T-helper 2 cell (primary cell): ENCODE measurements at places on chromosomes 12 and 14.

- no peak for DNase-seq
Observed at GRCh38 chr14:24879661-24880386, 170.1 kb downstream of the STXBP6 start.

- DNase-seq, result no peak
Observed at GRCh38 chr12:90174198-90174510, 465.5 kb upstream of the ATP2B1 start.

DNA sequence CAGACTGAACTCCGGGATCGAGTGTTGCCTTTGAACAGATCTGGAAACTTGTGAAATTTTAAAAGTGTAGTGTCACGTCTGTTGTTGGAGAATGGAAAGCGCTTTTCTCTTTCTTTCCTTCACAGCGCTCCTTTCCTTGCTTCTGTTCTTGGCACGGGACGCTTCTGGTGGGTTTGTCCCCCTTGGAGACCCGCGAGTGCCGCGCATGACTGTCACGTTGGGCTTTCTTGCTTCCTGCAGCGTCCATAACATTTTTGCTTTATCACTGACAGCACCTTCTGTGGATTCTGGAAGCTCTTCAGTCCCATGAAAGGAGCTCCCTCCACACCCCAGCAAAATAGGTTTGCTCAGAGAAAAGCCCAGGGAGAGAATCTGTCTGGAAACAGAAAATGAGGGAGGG, 193.0 kb upstream of the TMEM132C start:
- DNase-seq, result no peak

GRCh38 chr12:71461787-71462328, 22.3 kb downstream of the LGR5 start:
- DNase-seq, result no peak

DNA sequence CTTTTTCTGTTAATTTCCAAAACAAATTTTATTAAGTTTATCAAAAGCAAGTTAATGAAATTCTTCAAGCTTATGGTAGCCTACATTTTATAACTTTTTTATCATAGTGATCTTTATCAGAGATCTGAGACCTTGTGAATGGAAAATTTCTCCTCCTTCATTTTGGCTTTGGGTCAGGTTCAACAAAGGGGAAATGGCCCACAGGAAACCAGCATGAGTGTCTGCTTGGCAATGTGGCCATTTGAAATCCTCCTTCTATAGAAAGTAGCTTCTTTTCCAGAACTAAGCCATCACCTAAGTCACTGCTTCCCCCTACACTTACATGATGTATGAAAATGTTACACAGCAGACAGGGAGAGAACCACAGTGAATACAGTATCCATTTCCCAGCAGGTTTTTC, 1.6 kb downstream of the RHOJ start:
- no peak for DNase-seq

DNA sequence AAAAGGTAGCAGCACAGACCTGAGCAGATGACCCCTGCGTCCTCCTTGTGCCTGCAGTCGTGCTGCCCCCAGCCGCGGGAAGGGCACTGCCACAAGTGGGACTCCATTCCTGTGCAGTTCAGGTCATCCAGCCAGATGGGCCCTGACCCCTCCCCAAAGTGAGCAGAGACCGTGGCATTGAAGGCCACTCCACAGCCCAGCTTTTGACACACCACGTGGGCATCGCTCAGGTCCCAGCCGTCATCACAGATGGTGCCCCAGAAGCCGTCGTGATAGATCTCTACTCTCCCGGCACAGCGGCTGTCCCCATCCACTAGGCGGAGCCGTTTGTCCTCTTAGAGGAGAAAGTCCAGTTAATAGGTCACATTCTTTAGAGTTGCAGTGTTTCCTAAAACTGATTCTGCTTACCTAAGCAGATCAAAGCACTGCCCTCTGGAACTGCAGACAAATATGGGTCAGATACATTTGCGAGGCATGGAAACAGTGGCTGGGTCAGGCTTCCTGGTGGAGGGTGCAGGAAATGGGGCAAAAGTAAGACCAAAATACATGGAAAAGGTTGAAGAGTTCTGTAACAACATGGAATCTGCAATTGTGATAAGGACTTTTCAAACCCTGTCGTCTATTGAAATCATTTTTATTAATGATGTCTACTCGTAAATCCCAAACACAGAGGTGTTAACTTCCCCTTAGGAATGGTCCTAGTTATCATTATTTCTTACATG, 69.4 kb downstream of the CD163L1 start:
- no peak for DNase-seq

GRCh38 chr14:89534902-89535685, 118.1 kb upstream of the FOXN3 start:
- no peak for DNase-seq

GRCh38 chr12:124837958-124838803, 25.5 kb downstream of the SCARB1 start:
- no peak for DNase-seq

GRCh38 chr12:89932954-89933353, 224.3 kb upstream of the ATP2B1 start:
- no peak for DNase-seq

GRCh38 chr14:58354808-58355207, 40.9 kb upstream of the TOMM20L start:
- no peak for DNase-seq

GRCh38 chr14:93884950-93885349, 42.2 kb upstream of the FAM181A start:
- no peak for DNase-seq

GRCh38 chr12:129145381-129145780, 292.1 kb downstream of the GLT1D1 start:
- DNase-seq, result no peak

- DNase-seq, result no peak
Observed at GRCh38 chr12:115207216-115207915, 523.4 kb upstream of the TBX3 start.

- DNase-seq, result no peak
Observed at GRCh38 chr14:75294649-75295033, 16.0 kb downstream of the FOS start.

DNA sequence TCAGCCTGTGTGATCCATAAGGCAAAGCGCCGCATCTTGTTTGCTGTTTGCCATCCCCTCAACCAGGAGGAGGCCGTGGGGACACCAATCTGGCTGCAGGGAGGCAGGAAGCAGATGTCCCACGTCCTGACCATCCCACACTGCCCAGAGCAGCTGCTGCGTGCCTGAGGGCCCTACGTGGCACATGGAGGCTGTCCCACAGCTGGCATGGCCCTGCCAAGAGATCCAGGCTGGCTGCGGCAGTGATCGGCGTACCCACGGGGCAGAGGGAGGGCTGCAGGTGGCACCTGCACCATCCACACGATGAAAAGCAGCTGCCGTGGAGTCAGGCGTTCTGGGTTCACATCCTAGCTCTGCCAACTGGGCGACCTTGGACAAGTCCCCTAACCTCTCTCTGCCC, 42.0 kb downstream of the NCOR2 start:
- DNase-seq, result no peak

DNA sequence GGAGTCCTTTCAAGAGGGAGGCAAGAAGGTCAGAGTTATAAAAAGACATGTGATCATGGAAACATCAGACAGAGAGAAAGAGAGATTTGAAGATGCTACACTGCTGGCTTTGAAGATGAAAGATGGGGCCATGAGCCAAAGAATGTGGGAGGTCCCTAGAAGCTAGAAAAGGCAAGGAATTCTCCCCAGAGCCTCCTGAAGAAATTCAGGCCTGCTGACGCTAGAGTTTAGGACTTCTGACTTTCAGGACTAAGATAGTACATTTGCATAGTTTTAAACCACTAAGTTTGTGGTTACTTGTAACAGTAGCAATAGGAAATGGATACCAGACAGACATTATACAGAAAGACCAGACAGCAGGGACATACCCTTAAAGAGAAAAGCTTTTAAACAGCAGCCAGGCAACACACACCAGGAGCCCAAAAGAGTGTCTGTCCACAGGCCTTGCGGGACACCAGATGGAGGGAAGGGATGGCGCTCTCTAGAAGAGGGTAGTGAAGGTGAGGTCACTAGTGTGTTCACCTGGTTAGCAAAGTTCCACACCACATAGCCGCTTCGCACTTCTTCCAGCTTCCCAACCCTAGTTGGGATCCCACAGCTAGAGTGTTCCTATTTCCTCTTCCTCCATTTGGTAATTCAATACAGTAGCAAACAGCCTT, 29.7 kb upstream of the CEBPE start:
- DNase-seq, result no peak

GRCh38 chr14:68879841-68880575, 87.1 kb upstream of the ZFP36L1 start:
- DNase-seq, result no peak

GRCh38 chr14:73829526-73830431, 21.9 kb upstream of the PTGR2 start:
- no peak for DNase-seq

DNA sequence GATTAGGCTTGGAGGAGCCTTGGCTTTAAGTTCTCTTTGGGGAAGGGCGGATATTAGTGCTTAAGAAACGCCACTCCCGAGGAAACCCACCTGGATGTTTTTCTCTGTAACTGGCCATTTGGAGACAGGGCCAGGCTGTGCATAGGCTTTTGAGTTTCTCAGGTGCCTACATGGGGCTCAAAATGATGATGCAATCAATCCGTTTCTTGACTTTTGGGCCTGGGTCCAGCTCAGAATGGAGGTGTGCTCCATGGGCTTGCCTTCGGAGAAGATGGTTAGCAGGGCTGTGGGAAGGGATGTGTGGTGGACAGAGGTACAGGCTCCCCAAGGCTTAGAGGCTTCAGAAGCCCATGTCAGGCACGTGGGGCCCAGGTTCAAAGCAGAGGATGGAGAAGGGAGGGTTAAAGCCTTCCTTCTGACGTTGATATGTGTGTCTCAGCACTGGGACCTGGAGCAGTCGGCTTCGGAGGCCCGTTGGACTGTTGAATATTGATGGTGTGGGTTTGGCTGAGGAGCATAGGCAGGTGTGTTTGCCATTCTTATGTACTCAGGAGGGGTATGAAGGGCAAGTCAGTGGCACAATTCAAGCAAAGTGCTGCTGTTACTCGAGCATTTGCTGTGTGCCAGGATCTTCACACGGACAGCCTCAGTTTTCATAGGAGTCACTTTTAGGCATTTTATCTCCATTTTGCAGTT, 82.8 kb downstream of the SLC25A47 start:
- no peak for DNase-seq

DNA sequence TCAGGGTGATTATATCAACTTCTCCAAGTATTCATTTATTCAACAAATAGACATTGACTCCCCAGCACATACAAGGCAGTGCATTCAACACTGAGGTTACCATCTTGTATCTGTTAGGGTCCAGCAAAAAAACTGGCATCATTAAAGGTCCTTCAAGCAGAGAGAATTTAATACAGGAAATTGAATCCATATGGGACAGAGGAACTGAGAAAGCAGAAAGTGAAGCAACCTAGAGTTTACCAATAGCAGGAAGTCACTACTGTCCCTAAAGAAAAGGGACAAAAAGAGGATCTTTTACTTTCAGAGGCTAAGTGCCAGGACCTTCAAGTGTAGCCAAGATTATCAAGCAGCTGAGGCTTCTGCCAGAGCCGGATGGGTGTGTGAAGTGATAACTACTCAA, 237.8 kb upstream of the TBX3 start:
- no peak for DNase-seq

- no peak for DNase-seq
Observed at GRCh38 chr14:90658541-90658967, 157.7 kb downstream of the TTC7B start.

DNA sequence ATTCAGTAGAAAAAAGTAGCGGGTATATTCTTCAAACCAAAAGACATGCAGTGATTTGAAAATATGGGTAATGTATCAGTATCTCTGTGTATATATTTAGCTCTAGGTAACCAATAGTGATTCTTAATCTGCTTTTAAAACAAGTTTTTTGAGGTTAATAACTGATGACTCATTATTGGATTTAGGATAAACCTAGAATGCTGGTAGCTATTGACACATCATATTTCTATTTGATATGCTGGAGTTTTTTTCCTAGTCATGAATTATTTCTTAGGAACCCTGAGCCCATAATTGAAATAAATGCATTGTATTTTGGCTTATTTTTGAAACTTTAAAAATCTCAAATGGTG, 15.5 kb downstream of the ARF6 start:
- DNase-seq, result no peak

- DNase-seq, result no peak
Observed at GRCh38 chr14:38127356-38127755, 80.3 kb upstream of the SSTR1 start.

GRCh38 chr12:112182499-112182898, 57.1 kb downstream of the TRAFD1 start:
- no peak for DNase-seq

GRCh38 chr12:7542046-7542445, 38.5 kb upstream of the CD163 start:
- no peak for DNase-seq

- no peak for DNase-seq
Observed at GRCh38 chr14:20350860-20351259, 7.4 kb downstream of the PARP2 start.

GRCh38 chr12:15712823-15713660, 76.1 kb downstream of the EPS8 start:
- DNase-seq, result no peak

DNA sequence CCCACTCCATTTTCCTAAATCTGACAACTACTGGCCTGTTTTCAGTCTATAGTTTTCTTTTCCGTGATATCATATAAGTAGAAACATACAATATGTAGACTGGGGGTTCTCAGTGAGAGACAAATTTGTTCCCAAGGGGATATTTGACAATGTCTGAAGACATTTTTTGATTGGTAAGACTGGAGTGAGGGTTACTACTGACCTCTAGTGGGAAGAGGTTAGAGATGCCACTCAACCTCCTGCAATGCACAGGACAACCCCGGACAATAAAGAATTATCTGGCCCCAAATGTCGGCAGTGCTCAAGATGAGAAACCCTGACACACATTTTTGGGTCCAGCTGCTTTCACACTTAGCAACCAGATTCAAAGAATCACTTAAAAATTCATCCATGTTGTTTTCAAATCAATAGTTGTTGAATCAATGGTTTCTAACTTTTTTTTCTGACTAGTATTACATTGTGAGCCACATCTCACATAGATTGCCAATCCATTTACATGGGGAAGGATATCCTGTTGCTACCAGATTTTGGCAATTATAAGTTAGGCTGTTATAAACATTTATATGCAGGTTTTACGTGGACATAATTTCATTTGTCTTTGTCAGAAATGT, 307.1 kb downstream of the RPL10L start:
- no peak for DNase-seq

- no peak for DNase-seq
Observed at GRCh38 chr14:84375235-84375634, 1154.7 kb upstream of the FLRT2 start.

- no peak for DNase-seq
Observed at GRCh38 chr14:59013672-59014298, 174.7 kb upstream of the DAAM1 start.

DNA sequence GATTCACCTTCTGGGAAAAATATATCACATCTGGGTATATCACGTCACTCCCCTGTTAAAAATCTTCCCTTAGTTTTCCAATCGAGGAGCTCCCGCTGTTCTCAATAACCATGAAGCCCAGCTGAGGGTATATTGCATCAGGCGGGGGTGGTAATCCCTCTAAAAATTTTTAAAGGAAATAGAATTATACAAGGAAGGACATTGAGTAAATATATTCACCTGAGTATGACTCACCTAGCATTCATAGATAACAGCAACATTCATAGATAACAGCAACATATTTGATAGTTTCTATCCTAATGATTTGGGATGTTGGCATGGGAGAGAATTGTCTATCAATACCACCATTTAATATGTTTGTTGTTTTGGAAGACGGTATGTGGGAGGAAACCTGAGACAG, 473.6 kb downstream of the RMST start:
- no peak for DNase-seq

- no peak for DNase-seq
Observed at GRCh38 chr14:39472078-39472477, 39.8 kb upstream of the FBXO33 start.
